Stimulated activated CD4-positive, alpha-beta T cell treated with anti-CD3 and anti-CD28 coated beads, Interleukin-4, amount 100 ng/mL, for 4 hours (primary cell): ENCODE measurements at places on chromosomes 2 and 18.

- DNase-seq = no peak
Observed at GRCh38 chr2:239640676-239641578, 240.1 kb upstream of the HDAC4 start.

GRCh38 chr2:128523457-128523856 is 204.8 kb upstream of the HS6ST1 start:
- no peak for DNase-seq

- no peak for DNase-seq
Observed at GRCh38 chr2:181420259-181421130, 36.7 kb upstream of the ITGA4 start.

DNA sequence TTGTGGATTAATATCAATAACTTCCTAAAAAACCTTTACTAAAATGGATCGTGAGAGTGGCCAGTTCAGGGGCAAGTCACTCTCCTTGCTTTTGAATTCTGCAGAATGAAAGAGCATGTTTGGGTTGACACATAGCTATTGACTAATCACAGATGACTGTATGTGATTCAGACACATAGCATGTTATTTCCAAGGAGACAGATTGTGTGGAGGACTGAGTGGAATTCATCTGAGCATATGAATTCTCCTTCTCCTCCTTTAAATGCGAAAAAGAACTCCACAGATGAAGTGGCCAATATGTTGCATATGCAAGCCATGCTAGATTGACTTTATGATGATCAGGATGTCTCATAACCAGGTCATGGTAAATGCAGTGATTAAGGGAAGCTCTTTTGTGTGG is 249.4 kb upstream of the FAM98A start:
- no peak for DNase-seq

DNA sequence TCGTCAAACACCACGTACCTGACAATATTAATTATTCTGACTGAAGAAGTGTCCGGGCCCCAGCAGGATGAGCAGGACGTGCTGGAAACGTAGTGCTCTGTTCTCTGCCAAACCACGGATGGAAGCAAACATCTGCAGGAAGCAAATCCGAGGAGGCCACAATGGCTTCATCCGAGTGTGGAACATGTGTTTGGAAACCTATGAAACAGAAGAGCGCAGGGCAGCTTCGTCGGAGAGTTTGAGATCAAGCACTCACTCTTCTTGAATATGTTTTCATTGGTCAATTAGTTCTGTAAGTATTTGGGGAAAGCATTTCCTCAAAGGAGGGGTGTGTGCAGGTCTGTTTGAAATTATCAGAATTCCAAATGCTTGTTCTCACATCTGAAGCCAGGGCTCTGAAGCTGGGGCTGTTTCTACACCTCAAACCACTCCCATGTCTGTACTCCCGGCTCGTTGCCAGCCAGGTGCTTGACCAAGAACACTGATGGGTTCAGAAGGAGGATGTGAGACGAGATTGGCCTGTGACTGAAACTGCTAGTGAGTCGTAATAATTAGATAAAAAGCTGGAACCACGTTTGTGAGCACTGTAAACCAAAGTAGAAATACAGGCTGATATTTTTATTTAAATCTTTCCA is 356.6 kb upstream of the SALL3 start:
- DNase-seq = no peak

DNA sequence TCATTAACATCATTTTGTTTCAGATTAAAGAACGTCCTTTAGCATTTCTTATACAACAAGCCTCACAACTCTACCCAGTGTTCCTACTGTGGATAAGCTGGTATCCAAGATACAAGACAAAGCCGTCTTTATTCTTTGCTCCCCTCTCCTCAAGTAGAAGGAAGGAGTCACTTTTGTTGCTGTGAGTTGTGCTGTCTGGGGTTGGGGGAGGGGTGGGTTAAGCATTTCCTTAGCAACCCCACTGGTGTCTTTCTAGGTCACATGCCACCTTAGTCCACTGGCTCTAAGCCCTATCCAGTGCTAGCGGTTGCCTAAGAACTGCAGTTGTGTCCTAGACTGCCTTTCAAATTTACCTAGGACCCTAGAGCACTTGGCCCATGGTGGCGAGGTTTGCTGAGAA is 155.6 kb upstream of the PIEZO2 start:
- no peak for DNase-seq

GRCh38 chr2:37753758-37754157 is 82.3 kb upstream of the CDC42EP3 start:
- DNase-seq = no peak

DNA sequence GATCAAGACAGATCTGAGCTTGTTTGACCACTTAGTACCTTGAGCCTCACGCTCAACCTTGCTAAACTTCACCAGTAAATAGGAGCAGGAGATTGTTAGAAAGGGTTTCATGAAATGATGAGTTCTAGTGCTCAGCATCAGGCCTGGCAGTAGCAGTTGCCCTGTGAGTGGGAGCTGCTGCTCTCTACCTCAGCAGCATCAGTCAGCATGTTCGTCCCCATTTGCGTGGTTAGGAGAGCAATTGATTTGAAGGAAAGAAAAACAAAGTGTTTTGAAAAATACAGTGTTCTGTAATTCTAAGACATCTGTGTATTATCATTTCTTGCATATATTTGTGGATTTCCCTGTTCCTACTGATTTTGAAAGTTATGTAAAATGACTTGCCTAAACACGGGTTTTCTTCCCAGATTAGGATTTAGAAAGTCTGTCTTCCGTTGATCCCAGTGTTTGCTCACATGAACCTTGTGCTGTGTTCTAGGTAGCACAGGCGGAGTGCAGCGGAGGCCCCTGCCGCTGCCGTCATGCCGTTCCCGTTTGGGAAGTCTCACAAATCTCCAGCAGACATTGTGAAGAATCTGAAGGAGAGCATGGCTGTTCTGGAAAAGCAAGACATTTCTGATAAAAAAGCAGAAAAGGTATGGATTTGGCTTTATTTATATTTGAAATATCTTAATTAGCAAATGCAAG is 47.0 kb downstream of the CAB39 start:
- DNase-seq = no peak

GRCh38 chr18:7617738-7618422 is 50.8 kb downstream of the PTPRM start:
- no peak for DNase-seq

DNA sequence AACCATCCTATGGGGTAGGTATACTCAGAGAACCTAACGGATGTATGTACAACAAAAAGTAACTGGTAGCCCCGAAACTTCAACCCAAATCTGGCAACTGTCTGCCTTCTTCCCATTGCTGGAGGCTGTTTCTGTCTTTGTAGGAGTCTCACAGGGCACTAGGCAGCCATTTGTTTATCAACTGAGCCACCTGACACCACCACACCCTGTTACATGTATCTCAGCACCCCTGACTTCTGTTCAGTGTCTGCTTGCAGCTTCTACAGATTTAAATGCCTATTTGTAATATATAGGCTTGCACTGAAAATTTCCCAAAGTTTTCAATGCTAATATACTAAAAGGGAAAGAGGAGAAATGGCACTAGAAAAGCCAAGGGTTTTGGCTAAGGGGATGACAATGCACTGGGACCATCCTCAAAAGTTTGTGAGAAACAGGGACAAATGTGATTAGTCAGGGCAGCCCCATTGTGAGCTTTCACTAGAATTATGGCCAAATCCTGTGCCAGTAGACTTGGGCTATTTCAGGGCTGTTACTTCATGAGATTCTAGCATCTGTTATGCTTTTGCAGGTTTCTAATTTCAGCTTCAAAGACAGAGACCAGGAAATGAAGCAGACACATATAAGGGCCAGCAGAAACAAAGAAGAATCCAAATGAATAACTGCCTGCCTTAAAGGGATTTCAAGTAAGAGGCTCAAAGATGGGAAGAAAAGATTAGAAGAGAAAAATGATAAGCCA is 103.3 kb downstream of the MYO5B start:
- no peak for DNase-seq

DNA sequence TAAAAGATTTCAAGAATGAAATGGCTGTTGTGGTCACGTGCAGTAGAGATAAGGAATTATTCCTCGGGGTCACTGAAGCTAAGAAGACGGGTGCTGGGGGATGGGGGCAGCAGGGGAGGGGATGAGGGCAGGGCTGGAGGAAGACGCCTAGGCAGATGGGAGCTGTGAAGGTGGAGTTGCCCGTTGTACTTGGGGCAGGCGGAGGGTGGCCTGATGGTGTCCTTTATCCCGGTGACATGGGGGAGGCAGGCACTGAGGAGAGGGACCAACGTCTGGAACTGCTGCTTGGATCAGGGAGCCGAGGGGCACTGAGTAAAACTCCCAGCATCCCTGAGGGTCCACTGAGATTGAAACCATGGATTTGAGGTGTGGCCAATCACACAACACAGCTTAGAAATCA is 64.9 kb downstream of the ZCCHC2 start:
- no peak for DNase-seq

DNA sequence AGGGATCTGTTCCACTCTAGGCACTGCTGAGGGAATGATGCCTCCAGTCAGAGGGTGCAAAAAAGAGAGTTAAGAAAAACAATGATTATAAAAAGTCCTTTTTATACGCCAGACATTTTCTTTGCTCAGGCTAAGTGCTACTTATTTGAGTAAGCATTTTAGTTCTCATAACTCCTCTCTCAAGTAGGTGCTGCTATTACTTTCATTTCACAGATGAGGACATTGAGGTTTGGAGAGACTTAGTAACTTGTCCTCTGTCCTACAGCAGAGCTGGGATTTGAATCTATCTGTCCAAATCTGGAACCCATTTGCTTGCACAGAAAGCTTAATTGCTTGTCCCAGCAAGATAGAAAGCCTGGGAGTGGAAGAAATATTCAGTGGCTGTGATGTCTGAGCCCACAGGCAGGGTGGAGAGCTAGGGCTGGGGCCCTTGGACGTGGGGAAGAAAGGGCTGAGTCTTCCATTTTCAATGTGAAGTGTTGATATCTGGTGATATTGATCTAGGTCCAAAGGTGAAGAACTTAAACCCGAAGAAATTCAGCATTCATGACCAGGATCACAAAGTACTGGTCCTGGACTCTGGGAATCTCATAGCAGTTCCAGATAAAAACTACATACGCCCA is 5.8 kb downstream of the IL37 start:
- no peak for DNase-seq

- DNase-seq = no peak
Observed at GRCh38 chr2:173692068-173692467, 273.1 kb downstream of the SP3 start.

DNA sequence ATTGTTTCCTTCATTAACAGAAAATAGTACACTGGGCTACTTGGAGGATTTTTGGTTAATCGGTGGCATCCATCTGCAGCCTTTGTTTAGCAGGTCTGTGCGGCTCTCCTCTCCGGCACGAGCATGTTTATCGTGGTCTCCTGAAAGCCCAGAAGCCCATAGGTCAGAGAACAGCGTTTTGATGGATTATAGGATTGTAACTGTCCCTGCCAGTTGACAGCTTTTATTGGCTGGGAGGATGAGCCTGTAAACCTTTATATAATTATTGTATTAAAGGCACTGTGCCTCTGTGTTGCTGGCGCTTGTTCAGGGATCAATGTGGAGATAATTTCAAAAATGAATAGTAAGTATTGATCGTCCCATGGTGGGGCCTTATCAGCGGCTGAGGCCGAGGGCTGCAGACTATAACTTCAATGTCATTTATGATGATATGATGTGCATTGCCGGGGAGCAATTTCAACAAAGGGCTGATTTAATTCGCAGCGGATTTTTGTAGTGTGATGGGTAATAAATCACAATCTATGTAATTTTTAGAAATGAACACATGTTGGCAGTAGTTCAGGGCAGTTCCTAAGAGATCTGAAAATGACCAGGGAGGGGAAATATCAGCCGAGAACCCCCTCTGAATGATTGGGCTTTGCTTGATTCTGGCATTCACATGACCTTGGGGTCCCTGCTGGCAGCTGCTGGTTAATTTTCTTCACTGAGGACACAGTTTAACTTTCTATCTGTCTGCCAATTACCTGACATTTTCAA is 736.1 kb downstream of the GALR1 start:
- no peak for DNase-seq

GRCh38 chr2:173075781-173076580 is at the start of gene MAP3K20:
MAP3K20 (plus strand) TSS chr2:173075846; CDS start chr2:173091032, 15,186 bp downstream.
- DNase-seq = peak; percentile 39

DNA sequence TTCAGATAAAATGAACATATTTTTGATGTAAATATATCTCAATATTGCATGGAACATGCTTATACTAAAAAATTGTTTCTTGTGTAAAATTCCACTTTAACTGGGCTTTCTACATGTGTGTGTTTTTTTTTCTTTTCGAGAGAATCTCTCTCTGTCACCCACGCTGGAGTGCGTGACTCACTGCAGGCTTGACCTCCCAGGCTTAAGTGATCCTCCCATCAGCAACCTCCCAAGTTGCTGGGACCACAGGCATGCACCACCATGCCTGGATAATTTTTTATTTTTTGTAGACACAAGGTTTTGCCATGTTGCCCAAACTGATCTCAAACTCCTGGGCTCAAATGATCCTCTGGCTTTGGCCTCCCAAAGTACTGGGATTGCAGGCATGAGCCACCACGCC is 254.6 kb downstream of the LOXHD1 start:
- DNase-seq = no peak

GRCh38 chr2:8282858-8283252 is 399.0 kb upstream of the ID2 start:
- DNase-seq = no peak

DNA sequence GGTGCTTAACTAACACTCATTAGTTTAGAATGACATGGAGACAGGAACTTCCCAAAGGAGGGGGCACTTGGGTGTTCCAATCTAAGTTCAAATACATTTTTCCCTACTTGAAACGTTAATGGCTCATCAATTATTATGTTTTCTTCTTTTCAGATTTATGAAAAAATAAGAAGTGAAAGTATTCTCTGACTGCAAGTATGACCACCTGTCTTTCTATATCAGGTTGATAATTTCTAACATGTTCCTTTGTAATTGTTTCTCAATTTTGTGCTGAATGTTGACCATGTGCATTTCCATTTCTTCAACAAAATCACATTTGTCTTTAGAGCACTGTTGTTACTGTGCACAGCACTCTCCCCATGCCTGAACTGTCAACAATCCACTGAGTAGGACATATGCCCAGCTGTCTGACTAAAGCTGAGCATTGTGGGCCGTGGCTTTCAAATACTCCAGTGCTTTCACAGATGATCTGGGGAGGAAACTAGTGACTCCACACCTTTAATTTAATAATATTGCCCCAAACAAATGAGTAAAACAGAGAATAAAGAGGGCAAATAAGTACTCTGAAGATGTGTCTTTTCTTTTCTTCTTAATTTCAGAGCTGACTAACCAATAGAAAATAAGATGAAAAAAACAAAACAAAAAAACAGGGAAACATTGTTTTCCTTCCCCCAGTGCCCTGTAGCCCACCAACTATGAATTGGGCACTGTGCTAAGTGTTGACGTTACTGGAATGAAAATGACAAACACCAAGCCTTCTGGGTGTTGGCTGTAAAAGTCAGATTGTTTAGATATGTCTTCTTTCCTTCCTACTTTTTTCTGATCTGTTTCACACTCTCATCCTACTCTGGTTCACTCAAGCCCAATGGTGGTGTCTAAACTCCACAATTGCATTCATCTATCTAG is 16.0 kb downstream of the LANCL1 start:
- DNase-seq = no peak

GRCh38 chr18:55302167-55302833 is 285.7 kb downstream of the TCF4 start:
- DNase-seq = no peak

DNA sequence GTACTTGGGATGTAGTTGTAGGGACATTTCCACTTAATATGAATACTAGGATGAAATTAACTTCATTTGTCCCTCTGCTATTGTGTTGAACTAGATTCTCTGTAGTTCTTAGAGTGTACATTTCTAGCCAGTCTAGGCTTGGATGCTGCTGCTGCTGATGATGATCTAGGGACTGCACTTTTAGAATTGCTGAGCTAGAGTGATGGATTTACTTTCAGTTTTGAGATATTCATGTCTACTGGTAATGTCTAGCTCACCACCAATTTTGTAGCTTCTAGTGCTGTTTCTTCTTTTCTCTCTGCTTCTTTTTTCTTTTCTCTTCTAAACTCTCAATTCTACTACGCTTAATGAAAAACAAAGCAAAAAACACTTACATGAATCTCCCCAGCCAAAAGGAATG is 49.4 kb downstream of the MRPS9 start:
- DNase-seq = no peak
